ENCODE measurements at places on chromosomes 5 and 9. TPM values are rescaled to one million over a fixed set of nuclear protein-coding genes. Genes with fewer than 3 reads are reported as not detected.
A peak's percentile ranks its signal among the peaks of the same experiment; 100 is the strongest.

- DNase-seq: no peak
Measured at GRCh38 chr9:129720181-129720864, 32.5 kb downstream of the PTGES start.

GRCh38 chr5:145429170-145429569 lies 406.0 kb downstream of the PRELID2 start:
- DNase-seq: no peak

DNA sequence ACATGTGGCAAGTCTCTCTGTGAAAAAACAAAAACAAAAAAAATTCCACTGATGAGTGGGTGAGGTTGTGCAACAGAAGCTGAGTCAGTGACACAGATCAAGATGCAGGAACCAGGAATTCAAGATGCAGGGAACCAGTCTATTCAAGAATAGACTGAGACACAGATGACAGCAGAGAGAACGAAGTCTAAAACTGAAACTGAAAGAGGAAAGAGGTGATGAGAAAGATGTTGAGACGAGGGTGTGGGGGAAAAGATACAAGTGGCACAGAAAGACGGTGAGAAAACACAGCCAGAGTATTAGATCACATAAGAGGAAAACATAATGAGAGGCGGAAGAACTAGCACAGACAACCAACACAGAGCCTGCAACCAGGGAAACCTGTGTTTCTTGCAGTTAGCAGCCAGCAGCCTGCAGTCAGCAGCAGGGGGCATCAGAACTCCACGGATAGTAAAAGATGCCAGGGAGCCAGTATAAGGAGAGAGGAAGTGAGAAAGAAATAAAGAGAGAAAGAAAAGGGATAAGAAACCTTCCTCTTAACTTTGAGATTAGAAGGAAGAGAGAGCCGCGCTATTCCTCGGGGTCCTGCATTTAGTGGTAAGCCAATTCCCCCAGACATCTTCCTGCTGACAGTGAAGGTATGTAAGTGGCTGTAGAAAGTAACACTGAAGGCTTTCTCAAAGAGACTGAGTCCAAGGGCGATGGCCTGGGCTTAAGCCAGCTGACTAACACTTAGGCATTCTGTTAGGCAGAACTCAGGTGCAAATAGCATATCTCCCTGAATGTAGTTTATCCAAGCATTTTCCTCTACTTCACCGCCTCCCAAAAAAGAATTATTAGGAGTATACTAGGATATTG lies 79.0 kb downstream of the TLR4 start:
- DNase-seq: peak; percentile 75

GRCh38 chr5:172172912-172173563 lies 15.0 kb downstream of the STK10 start:
- DNase-seq: no peak

DNA sequence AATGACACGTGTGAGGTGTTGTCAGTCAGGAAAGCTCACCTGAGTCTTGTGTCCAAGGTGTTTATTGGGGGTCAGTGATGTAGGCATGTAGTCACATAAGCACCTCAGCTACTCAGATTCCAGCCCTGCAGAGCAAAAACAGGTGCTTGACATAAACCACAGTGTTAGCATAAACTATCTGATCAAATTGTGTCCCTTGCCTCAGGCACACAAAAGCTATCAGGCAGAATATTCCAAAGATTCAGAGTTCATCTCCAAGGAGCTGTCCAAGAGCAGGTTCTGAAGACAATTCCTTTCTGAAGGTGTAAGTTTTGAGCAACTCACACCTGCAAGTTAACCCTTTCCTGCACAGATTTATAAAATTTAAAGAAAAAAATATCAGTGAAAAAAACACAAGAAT lies 102.2 kb upstream of the ITGA1 start:
- DNase-seq: no peak

DNA sequence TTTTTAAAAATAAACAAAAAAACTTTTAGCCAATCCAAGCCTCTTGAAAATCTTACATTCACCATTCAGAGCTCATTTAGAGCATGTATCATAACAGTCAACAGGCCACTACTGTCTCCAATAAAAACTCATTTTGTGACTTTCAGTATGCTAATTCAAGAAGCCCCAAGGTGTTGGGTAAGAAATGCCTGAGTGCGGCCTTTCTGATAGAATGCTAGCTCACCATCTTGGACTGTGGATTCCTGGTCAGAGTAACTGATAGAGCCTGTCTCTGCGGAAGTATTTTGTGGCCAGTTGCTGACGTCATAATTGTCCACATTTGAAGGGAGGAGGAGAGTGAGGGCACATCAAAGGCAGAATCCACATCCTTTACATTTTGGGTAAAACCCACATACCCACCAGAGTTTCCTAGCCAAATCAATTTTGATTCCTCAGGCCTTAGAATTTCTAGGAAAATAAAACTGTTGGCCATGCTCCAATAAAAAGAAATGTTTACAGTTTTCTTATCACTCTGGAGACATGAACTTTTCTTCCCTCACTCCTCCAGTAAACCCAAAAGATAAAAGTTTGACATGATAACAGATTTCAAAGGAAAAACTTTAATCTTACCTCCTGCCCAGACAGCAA lies 41.1 kb upstream of the ERCC6L2 start:
- DNase-seq: no peak

ACER2 gene
- total RNA-seq: 3.1 TPM

SGCD gene
- total RNA-seq: 5.3 TPM

IL4 gene
- total RNA-seq: not detected

MARCHF11 gene
- total RNA-seq: not detected

Data from mesothelial cell of epicardium (in vitro differentiated cells).